Right ventricle myocardium inferior (tissue), 1 donor: ENCODE measurements at places on chromosomes 5 and 9. TPM values are rescaled to one million over a fixed set of nuclear protein-coding genes. Genes with fewer than 3 reads are reported as not detected.

Gene GHR
- total RNA-seq: 14.7 TPM

Gene CNTNAP3
- total RNA-seq: 7.4 TPM

Gene GAPT
- 0.92 TPM for total RNA-seq

GRCh38 chr5:68456756-68457217, 241.2 kb downstream of the PIK3R1 start:
- DNase-seq: no peak

- no peak for DNase-seq
These were observed 28.8 kb upstream of the MELK start for GRCh38 chr9:36543916-36544315.

- DNase-seq: peak; percentile 61
These were observed 26.3 kb downstream of the SEMA5A start for GRCh38 chr5:9519537-9519936.

DNA sequence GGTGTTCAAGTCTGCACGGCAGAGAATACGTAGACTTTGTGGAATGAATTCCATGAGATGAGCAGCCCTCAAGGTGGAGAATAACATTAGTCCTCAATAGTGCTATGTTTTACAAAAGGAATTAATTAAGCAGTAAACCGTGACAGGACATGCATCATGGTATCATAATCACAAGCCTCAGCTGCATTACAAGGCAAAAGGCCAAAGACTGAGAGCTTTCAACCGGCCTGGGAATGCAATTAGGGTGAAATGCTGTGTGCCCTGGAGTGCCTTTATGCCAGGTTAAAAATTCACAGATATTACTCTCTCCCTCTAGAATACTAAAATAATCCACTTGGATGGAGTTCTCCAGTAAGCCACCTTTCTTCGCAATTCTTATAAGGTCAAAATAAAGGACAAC, 270.6 kb downstream of the MLLT3 start:
- no peak for DNase-seq
